ENCODE measurements at places on chromosomes 2 and 18.

GRCh38 chr18:50742952-50743351 is 76.9 kb downstream of the MRO start:
- DNase-seq = no peak

- DNase-seq = no peak
Observed at GRCh38 chr2:172147944-172148650, 45.4 kb upstream of the DLX2 start.

DNA sequence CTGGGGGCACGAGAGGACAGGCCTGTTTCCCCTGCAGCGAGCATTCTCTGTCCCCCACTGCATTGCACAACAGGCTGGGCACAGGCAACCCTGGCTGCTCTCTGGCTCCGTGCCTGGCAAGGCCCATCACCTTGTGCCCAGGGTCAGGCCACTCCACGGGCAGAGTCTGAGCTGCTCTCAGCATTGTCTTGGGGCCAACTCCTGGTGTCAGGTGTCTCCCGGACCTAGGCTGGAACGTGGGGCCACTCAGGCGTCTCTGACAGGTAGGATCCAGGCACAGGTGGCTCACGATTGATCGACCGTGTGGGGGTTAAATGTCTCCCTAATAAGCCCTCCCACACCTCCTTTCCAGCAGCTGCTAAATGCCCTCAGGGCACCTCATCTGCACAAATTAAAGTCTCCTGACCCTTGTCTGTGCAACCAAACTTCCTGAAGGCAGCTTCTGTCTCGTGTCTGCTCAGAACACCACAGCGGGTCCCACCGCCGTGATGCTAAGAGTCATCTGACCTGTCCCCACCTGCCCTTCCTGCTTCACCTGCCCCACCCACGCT is 66.6 kb upstream of the GPC1 start:
- no peak for DNase-seq

GRCh38 chr2:50782543-50782942 is 249.4 kb downstream of the NRXN1 start:
- DNase-seq = no peak

- no peak for DNase-seq
Observed at GRCh38 chr2:136639651-136640050, 125.7 kb upstream of the THSD7B start.

DNA sequence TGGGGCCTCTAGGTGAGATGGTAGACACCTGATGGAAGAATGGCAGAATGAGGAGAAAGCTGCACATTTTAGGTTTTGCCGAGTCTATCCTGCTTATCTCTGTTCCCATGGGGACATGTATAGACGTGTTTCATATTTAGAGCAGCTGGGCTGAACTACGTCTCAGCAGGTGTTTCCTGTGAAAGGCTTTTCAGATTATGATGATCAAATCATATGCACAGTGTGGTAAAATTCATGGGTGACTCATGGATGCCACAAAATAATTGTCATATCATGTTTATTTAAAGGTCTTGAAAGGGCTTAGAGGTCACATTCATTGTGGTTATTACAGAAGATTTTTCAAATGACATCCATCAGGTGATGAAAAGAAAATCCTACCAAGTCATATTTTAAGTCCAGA is 90.5 kb downstream of the ICOS start:
- DNase-seq = no peak

DNA sequence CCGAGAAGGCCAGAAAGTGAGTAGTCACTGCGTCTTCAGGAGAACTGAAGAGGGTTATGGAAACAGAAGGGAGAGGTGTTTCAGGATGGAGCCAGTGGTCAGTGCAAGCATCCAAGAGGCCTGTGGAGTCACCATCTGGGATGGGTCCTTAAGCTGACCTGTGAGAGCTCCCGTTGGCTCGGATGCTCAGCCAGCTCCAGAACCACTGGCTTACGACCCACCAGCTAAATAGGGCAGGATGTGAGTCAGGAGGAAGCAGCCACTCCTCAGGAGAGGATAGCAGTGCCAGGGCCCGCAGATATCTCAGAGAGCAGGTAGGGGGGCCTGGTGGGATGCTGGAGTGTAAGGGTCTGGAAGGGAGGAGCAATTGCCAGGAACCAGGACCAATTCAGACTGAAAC is 63.1 kb upstream of the B3GNT7 start:
- DNase-seq = no peak

GRCh38 chr2:111198701-111199100 is 78.0 kb downstream of the BCL2L11 start:
- no peak for DNase-seq

GRCh38 chr2:218155953-218156479 is 10.7 kb downstream of the CXCR1 start:
- no peak for DNase-seq

GRCh38 chr2:109339519-109339966 is 210.5 kb downstream of the SH3RF3 start:
- no peak for DNase-seq

- no peak for DNase-seq
Observed at GRCh38 chr2:71667256-71668182, 214.2 kb downstream of the DYSF start.

- DNase-seq = no peak
Observed at GRCh38 chr2:209331291-209331844, 92.5 kb upstream of the MAP2 start.

GRCh38 chr2:112920923-112921532 is 10.1 kb downstream of the IL37 start:
- DNase-seq = no peak

GRCh38 chr2:229273723-229274338 is 2.7 kb upstream of the PID1 start:
- DNase-seq = no peak

- no peak for DNase-seq
Observed at GRCh38 chr2:96090196-96090926, 26.0 kb downstream of the ADRA2B start.

GRCh38 chr2:170847716-170848115 is 31.0 kb downstream of the GAD1 start:
- no peak for DNase-seq

DNA sequence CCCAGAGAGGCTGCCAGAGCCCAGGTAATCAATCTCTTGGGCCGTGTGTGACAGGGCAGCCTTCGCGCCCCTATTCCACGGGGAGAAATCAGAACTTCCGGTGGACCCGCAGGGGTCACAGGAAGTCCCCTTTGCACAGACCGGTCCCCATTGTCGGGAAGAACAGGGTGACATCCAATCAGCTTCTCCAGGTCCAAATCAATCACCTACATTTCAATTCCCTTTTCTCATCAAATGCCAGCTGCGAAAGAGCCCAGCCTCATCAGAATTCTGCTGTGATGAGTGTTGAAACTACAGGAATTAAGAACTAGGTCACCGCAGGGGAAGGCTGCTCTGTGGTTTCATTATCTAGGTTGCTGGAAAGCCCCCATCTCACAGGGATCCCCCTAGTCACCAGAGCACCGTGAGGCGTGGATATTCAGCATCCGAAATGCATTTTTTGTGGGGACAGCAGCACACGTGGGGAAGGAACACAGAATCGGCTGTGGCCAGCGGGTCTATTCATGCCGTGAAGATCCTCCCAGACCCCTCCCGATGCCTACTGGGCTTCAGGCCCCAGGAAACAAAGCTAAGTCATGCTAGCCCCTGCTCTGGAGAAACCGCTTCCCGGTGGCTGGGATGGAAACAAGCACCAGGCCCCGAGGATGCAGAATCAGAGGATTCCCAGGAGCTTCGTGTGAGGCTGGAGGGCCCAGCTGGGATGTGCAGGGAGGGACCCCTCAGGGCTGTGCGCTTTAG is 193.7 kb upstream of the ID2 start:
- peak; percentile 41 for DNase-seq

DNA sequence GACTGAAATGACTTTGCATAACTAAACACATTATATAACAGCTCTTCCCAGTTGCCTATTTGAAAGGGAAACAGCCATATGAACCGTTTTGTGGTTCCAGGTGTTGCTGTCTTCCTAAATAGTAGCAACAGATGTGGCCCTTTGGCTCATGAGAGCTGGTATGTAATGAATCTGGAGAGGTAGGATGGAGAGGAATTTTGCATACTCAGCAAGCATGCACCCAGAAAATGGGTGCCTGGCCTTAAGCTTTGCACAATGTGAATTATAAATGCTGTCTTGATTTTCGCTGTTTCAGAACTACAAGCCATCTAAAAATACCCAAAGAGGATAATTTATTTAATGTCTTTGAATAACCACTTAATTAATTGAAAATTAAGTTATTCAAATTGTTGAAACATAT is 15.6 kb upstream of the ERBB4 start:
- DNase-seq = no peak

DNA sequence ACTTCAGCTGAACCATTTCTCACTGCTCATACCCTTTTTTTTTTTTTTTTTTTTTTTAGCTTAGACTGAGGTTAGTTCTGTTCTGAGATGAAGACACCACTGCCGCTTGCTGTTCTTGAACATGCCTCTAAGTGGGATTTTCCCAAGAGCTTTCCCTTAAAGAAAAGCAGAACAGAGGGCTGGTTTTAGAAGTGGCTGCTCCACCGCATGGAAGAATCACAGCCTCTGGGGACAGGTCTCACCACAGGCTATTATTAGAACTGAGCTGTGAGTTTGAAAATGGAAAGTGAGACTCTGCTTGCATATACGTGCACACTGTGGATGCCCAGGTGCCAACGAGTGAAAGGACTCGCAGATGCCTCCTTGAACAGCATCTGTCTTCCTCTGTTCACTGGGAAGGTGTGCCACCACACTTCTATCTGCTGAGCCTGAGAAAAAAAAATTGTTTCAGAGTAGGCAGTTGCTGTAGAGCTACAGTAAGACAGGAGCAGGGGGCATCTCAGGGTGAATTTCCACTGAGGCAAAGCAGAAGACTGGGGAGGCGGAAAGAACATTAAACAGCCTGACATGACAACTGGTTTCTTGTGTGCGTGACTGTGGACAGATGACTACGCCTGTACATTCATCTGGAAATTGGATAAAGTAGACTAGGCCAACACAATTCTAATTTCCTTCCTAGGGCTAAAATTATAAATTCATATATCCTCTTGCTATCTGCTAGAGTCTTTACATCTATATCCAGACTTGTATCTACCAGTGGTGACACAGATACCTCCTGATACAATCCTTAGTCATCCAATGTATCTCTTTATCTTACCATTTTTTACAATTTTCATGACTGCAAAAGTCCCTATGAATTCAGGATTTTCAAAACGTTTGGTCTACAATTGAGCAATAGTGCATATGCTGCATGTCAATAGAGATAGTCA is 1045.7 kb upstream of the CELF4 start:
- no peak for DNase-seq

DNA sequence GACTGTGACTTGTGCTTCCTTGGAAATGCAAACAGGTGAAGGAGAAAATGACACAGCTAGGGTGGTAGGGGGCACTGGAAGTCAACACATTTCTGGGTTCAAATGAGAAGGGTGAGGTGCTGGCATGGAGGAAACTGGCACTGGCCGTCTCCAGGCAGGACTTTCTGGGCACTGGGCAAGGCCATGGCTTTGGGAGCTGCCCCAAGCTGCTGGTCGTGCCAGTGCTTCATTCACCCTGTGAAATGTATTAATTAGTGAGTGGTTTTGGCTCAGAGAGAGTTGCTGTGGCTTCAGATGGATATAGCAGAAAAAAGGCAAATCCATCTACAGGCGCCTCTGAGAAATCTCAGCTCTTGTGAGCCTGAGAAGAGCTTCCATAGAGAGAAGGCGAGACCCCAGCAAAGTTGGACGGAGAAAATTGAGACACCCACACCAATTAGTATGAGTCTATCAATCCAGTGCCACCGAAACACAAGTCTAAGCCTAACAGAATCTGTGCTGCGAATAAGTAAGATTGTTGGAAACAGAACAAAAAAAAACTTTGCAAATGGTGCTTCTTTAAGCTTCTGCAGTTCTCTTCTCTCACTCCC is 202.1 kb upstream of the TNP1 start:
- DNase-seq = no peak

DNA sequence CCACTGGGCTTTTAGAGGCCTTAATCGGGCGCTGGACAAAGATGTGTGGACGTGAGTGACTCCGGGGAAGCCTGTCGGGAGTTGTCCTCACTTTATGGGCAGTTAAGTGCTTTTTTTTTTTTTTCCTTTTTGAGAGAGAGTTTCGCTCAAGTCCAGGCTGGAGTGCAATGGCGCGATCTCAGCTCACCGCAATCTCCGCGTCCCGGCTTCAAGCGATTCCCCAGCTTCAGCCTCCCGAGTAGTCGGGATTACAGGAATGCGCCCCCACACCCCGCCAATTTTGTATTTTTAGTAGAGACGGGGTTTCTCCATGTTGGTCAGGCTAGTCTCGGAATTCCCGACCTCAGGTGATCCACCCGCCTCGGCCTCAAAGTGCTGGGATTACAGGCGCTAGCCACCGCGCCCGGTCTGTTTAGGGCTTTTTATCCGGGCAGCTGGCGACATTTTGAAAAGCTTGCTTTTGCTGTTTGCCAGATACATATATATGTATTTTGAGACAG is 1.5 kb downstream of the MSH6 start:
- no peak for DNase-seq
